ENCODE measurements at places on chromosomes 6 and 20.

DNA sequence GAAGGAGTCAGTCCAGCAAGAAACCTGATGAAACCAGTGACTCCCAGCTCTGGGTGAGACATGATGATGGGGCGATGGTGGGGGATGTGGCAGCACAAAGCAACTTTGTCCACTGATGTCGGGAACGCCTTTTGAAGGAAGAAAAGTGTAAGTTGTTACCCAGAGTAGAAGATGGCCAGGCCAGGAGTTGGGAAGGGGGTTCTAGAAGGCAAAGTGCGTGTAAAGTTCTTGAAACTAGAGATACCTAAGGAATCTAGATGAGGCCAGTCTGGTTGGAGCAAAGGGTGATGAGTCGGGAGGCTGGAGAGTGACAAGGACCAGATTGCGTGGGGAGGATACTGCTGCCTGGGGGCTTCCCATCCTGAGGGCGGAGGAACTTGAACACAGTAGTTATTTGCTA is 117.0 kb downstream of the PHACTR3 start:
- DNase-seq, result no peak

GRCh38 chr6:30844118-30844535 is 40.2 kb upstream of the DDR1 start:
- no peak for DNase-seq

- peak; percentile 14 for DNase-seq
Measured at GRCh38 chr20:35091816-35092523, 637 bp downstream of the TRPC4AP start.

DNA sequence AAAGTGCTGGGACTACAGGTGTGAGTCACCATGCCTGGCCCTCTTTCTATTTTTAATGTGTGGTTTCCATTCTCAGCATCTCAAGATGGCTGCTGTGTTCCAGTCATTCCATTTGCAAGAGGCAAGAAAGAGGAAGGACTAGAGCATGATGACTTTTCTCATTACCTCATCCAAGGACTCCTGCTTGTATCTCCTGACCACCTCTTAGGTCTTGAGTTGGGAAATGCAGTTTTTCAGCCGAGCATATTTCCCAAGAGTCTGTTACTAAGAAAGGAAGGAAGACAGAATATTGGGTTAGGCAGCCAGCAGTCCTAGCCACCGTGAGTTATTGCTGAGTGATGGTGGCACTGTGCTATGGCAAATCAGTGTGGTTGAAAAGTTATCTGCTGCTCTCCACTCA is 108.4 kb upstream of the INSM1 start:
- DNase-seq, result no peak

- no peak for DNase-seq
Measured at GRCh38 chr6:31580438-31580740, 1.8 kb downstream of the LTB start.

DNA sequence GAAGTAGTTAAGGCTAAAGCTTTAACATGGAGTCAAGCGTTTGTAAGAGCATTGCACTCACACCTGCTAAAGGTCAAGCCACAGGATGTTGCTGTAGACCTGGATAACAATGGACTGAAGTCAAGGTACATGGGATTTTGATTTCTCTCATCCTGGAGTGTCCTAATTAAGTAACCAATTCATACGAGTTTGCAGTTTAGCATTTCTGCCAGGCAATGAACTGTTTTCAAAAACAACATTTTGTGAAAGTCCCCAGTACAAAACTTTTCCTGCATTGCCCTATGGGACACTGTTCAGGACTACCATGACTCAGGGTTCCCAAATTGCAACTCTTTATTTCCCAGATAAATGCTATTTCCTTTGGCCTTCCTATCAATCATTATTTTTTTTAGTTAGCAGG is 17.4 kb upstream of the SIRPB1 start:
- DNase-seq, result no peak

GRCh38 chr6:106520711-106521401 is 108.4 kb downstream of the RTN4IP1 start:
- DNase-seq, result peak; percentile 97

DNA sequence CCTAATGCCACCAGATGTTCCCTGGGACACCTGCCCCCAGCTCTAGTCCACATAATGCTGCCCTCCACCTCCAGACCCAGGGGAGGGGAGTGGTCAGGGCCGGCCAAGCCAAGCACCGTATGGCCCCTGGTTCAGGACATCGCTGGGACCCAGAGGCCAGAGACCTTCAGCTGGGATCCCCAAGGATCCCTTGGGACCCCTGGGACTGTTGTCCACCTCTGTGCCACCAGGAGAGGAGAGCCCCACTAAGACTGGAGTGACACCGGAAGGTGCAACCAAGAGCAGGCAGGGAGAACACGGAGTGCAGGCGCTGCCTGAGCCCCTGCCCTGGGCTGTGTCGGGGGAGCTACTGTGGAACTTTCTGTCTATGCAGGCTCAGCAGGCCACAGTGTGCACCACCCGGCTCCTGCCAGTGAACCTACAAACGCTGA is 43.6 kb downstream of the CTCFL start:
- DNase-seq, result peak; percentile 60

GRCh38 chr20:17628101-17628841 is 53.8 kb downstream of the RRBP1 start:
- no peak for DNase-seq

GRCh38 chr6:90689172-90689571 is 102.3 kb upstream of the MAP3K7 start:
- no peak for DNase-seq

GRCh38 chr6:35810971-35811698 is 6.0 kb downstream of the LHFPL5 start:
- no peak for DNase-seq

DNA sequence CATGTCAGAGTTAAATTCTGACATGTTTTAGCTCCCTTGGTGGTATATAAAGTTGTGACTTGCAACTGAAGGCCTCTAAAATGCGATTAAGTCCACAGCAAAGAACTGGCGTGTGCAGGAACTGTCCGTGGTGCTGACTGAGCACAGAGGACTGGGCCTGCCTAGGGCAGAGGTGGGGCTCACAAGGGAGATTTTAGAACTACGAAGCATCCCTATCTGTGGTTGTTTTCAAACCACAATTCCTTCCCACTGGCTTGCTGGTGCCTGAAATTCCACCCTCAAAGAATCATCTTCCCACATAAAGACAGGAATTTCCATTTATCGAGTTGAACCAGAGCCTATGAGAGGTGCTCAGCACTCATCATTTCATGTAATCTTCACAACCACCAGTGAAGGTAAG is 30.1 kb downstream of the RIMS4 start:
- DNase-seq, result peak; percentile 55

DNA sequence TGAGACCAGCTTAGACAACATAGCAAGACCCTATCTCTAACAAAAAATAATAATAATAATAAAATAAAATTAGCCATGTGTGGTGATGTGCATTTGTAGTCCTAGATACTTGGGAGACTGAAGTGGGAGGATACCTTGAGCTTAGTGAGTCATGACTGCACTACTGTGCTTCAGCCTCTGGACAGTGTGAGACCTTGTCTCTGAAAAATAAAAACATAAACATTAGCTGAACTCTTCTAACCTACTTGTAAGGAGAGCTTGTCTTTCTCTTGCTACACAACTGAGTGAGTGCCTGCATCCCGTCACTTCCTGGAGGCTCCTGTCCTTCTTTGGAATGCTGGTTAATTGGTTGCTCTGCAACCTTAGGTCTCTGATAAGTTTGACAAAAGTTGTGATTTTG is 5.1 kb upstream of the DBNDD2 start:
- DNase-seq, result no peak

- no peak for DNase-seq
Measured at GRCh38 chr6:4592026-4592425, 184.2 kb upstream of the CDYL start.
